ENCODE measurements at places on chromosomes 16 and 17.

- DNase-seq = no peak
These were observed 4.7 kb upstream of the CDT1 start for GRCh38 chr16:88798772-88799455.

- no peak for DNase-seq
These were observed 10.2 kb downstream of the ATP2C2 start for GRCh38 chr16:84378567-84378966.

GRCh38 chr17:20721171-20721570, 141.6 kb downstream of the CDRT15L2 start:
- no peak for DNase-seq

DNA sequence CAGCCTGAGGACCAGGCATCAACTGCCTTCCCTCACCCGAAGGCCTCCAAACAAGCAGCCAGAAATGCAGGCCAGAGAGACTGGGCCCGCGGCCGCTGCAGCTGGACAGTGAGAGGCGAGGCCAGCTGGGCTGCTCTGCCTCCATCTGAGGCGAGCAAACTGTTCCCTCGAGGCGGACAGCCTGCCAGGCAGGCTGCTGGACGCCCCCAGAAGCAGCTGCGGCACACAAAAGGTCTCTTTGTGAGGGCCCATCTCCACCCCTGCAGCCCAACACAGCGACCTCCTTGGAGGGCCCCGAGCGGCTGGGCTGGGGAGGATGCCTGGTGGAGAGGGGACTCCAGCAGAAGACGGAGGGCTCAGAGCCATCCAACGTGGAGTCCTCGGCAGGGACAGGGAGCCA, 4.7 kb downstream of the CORO7 start:
- DNase-seq = no peak

GRCh38 chr16:35187665-35188225, 1728.3 kb downstream of the TP53TG3F start:
- no peak for DNase-seq

DNA sequence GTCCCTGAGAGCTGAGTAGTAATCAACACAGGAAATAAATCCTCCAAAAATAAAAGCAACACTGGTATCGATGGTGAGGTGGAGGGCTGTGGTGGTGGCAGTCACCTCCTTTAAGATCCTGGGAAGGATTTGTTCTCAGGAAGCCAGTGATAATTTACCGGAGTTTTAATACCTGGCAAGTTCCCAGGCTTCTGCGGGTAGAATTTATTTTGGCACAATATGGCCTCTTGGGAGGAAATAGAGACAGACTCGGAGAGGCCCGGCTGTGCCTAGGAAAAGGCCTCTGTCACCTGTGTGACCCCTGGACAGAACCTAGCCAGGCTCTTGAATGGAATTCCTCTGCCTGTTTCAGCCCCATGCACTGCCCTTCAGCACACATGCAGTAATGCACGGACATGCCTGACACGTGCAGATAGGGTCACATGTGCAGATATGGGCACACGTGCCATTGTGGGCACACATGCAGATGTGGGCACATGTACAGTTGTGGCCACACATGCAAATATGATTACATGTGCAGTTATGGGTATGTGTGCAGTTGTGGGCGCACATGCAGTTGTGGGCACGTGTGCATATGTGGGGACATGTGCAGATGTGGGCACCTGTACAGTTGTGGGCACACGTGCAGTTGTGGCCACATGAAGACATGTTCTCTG, 33.5 kb downstream of the MGAT5B start:
- DNase-seq = no peak

DNA sequence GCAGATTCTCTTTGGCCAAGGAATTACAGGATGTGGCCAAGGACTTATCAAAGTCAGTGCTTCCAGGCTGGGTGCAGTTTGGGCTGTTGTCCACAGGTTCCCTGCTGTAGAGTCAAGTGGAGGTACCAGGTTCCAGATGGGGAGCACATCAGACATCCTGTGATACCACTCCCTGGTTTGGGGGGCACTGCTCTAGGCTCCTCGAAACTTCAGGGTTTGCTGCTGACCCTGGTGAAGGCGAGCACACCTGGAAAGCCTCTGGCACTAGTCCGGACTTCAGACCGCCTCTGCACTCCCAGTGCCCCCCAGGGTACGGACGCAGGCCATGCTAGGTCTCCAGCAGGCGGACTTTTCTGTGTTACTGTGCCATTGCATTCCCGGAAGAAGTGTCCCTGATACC, 10.7 kb downstream of the SLC47A1 start:
- no peak for DNase-seq
